ENCODE measurements at places on chromosomes 1 and 21. TPM values are rescaled to one million over a fixed set of nuclear protein-coding genes. Genes with fewer than 3 reads are reported as not detected.

The DIO1 gene
- not detected for total RNA-seq

The GBP5 gene
- 0.08 TPM for total RNA-seq

The AMIGO1 gene
- 2.1 TPM for total RNA-seq

The TTC22 gene
- not detected for total RNA-seq

The LCE1D gene
- not detected for total RNA-seq

The NBPF6 gene
- total RNA-seq: not detected

The FAM72D gene
- total RNA-seq: 0.68 TPM

The SLAMF8 gene
- total RNA-seq: not detected

The BARHL2 gene
- not detected for total RNA-seq

The IL19 gene
- total RNA-seq: not detected

The KRTAP23-1 gene
- total RNA-seq: not detected

The SNX7 gene
- total RNA-seq: 41.9 TPM

The HMGB4 gene
- total RNA-seq: not detected

The TRIM58 gene
- not detected for total RNA-seq

The MANEAL gene
- 0.35 TPM for total RNA-seq

The HSPA6 gene
- total RNA-seq: 0.75 TPM

The HHAT gene
- 3.9 TPM for total RNA-seq
